ENCODE measurements at places on chromosomes 2 and 18. TPM values are rescaled to one million over a fixed set of nuclear protein-coding genes. Genes with fewer than 3 reads are reported as not detected.

DNA sequence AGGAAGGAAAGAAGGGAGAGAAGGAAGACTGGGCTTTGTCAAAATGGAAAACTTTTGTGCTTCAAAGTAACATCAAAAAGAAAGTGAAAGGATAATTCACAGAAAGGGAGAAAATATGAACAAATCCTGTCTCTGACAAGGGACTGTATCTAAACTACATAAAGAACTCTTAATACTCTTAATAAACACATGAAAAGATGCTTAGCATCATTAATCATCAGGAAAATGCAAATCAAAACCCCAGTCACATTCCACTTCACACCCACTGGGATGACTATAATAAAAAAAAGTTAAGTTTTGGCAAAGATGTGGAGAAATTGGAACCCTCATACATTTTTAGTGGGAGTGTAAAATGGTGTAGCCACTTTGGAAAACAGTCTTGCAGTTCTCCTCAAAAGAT lies 11.8 kb upstream of the ZFP36L2 start:
- H3K4me1 ChIP-seq, result peaks cover 8% of the 10 kb centered on the region
- H3K36me3 ChIP-seq, result peaks cover 7% of the 10 kb centered on the region
- no peak overlapping the region for H3K27ac ChIP-seq
- no peak for DNase-seq
- no peak overlapping the region for H3K4me3 ChIP-seq

GRCh38 chr2:32860385-32860784 lies 86.4 kb upstream of the LTBP1 start:
- peaks cover 12% of the 10 kb centered on the region for H3K27me3 ChIP-seq
- no peak for DNase-seq
- no peak overlapping the region for H3K27ac ChIP-seq

- no peak for DNase-seq
- no peak overlapping the region for H3K27ac ChIP-seq
- H3K4me1 ChIP-seq, result peaks cover 7% of the 10 kb centered on the region
- no peak overlapping the region for H3K4me3 ChIP-seq
- peaks cover 9% of the 10 kb centered on the region for H3K27me3 ChIP-seq
- no peaks in the 10 kb centered on the region for H3K36me3 ChIP-seq
Observed at GRCh38 chr2:26507088-26507487, 29.2 kb upstream of the OTOF start.

- H3K4me3 ChIP-seq, result no peak overlapping the region
- H3K36me3 ChIP-seq, result no peaks in the 10 kb centered on the region
- H3K27ac ChIP-seq, result no peak overlapping the region
- H3K27me3 ChIP-seq, result no peaks in the 10 kb centered on the region
- DNase-seq, result no peak
Observed at GRCh38 chr2:214550786-214551185, 139.9 kb downstream of the VWC2L start.

GRCh38 chr18:62583376-62583775 lies 60.6 kb downstream of the ZCCHC2 start:
- H3K27ac ChIP-seq, result peak overlapping the region; percentile 4
- no peak overlapping the region for H3K4me3 ChIP-seq
- H3K36me3 ChIP-seq, result peaks cover 47% of the 10 kb centered on the region
- peaks cover 48% of the 10 kb centered on the region for H3K4me1 ChIP-seq
- no peak for DNase-seq

- no peak for DNase-seq
- no peak overlapping the region for H3K27ac ChIP-seq
- no peaks in the 10 kb centered on the region for H3K27me3 ChIP-seq
- no peak overlapping the region for H3K4me3 ChIP-seq
- H3K4me1 ChIP-seq, result peaks cover 8% of the 10 kb centered on the region
Observed at GRCh38 chr18:36811430-36811829, 17.4 kb downstream of the TPGS2 start.

- H3K36me3 ChIP-seq, result no peaks in the 10 kb centered on the region
- DNase-seq, result no peak
- peaks cover 4% of the 10 kb centered on the region for H3K27me3 ChIP-seq
- H3K4me1 ChIP-seq, result peaks cover 2% of the 10 kb centered on the region
- H3K4me3 ChIP-seq, result no peak overlapping the region
Observed at GRCh38 chr2:232888839-232889529, 18.9 kb downstream of the SNORC start.

DNA sequence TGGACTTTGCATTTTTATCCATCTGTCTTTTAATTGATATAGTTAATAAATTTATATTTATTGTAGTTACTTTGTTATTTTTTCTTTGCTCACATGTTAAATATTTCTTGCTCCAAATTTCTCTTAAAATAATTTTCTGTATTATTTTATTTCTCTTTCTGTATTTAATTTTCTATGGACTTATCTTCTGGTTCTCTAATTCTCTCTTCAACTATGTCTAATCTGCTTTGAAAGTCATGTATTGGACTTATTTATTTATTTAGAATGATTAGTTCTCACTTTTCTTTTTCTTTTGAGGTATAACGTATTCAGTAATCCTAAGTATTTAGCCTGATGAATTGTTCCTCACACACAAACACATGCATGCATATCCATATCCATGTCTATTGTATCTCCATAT lies 53.1 kb downstream of the ASB1 start:
- no peak overlapping the region for H3K4me3 ChIP-seq
- DNase-seq, result no peak
- peaks cover 2% of the 10 kb centered on the region for H3K27me3 ChIP-seq
- H3K27ac ChIP-seq, result no peak overlapping the region
- H3K4me1 ChIP-seq, result no peaks in the 10 kb centered on the region

GRCh38 chr18:52334896-52335295 lies 5.1 kb upstream of the DCC start:
- no peaks in the 10 kb centered on the region for H3K36me3 ChIP-seq
- H3K27me3 ChIP-seq, result peaks cover 4% of the 10 kb centered on the region
- H3K27ac ChIP-seq, result no peak overlapping the region

GRCh38 chr18:43277164-43277600 lies at the start of gene SYT4:
TSS of gene SYT4 (minus strand) at chr18:43277490. CDS start at chr18:43277281, 209 bp downstream.
- H3K4me3 ChIP-seq, result no peak within 1 kb of the TSS
- peaks cover 5% of the 10 kb centered on the region for H3K27me3 ChIP-seq
- no peaks in the 10 kb centered on the region for H3K4me1 ChIP-seq
- H3K27ac ChIP-seq, result no peak within 1 kb of the TSS
- H3K36me3 ChIP-seq, result no peaks in the 10 kb centered on the region

GRCh38 chr2:104472076-104472475 lies 381.8 kb upstream of the POU3F3 start:
- no peak overlapping the region for H3K4me3 ChIP-seq
- DNase-seq, result no peak
- H3K27me3 ChIP-seq, result no peaks in the 10 kb centered on the region
- no peaks in the 10 kb centered on the region for H3K36me3 ChIP-seq
- H3K27ac ChIP-seq, result no peak overlapping the region
- no peaks in the 10 kb centered on the region for H3K4me1 ChIP-seq

DNA sequence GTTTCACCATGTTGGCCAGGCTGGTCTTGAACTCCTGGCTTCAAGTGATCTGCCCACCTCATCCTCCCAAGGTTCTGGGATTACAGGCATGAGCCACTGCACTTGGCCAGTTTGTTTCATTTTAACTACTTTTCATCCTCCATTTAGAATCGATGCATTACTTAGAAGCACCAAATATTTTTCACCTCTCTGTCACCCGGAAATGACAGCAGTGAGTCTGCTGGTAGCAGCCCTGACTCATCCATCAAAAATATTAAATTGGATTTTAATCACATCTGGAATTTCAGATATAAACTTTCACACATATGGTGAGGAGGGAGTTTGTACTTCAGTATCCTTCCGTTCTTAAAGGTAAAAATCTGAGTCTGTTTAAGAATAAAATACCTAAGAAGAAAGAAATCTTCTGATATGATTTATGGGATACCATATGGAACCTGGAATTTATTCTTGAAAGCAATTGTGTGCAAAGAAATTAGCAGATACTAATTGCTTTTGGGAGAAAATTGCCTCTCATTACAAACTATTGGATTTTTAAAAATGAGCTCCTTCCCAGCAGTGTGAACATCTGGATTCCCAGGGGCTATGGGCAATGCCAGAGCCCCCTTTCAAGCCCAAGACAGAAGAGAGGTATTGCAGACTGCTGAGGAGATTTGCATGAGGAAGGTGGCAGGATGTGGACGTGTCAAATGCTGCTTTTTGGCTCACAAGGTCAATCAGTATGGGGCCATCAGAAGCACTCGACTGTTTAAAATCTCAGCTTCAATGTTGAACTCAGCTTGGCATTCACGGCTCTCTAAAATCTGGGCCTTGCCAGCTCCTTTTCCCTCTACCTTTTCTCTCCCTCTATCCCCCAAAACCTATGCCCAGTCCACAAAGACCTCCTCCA lies 279.5 kb upstream of the SIX2 start:
- no peaks in the 10 kb centered on the region for H3K36me3 ChIP-seq
- H3K4me1 ChIP-seq, result no peaks in the 10 kb centered on the region
- no peak overlapping the region for H3K4me3 ChIP-seq
- no peak for DNase-seq

DNA sequence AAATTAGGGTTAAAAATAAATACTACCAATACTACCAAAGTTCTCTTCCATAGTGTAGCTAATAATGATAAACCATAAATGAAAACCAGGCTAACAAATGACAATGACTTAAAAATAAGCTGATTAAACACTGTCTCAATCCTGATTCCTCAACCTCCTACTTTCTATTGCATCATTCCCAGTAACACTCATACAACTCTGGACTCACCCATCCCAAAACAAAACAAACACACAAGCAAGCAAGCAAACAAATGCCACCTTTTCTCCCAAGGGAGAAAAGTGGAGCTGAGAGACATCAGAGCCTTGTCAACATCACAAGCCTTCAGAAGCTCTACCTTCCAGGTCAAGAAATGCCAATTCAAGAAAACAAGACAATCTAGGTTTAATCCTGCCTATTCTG lies 620.7 kb downstream of the NYAP2 start:
- no peak overlapping the region for H3K27ac ChIP-seq
- DNase-seq, result no peak
- no peaks in the 10 kb centered on the region for H3K4me1 ChIP-seq
- H3K27me3 ChIP-seq, result no peaks in the 10 kb centered on the region

- H3K4me1 ChIP-seq, result no peaks in the 10 kb centered on the region
- H3K36me3 ChIP-seq, result no peaks in the 10 kb centered on the region
- H3K27ac ChIP-seq, result no peak overlapping the region
- H3K27me3 ChIP-seq, result peaks cover 2% of the 10 kb centered on the region
Observed at GRCh38 chr2:169129703-169130243, 60.4 kb downstream of the DHRS9 start.

DNA sequence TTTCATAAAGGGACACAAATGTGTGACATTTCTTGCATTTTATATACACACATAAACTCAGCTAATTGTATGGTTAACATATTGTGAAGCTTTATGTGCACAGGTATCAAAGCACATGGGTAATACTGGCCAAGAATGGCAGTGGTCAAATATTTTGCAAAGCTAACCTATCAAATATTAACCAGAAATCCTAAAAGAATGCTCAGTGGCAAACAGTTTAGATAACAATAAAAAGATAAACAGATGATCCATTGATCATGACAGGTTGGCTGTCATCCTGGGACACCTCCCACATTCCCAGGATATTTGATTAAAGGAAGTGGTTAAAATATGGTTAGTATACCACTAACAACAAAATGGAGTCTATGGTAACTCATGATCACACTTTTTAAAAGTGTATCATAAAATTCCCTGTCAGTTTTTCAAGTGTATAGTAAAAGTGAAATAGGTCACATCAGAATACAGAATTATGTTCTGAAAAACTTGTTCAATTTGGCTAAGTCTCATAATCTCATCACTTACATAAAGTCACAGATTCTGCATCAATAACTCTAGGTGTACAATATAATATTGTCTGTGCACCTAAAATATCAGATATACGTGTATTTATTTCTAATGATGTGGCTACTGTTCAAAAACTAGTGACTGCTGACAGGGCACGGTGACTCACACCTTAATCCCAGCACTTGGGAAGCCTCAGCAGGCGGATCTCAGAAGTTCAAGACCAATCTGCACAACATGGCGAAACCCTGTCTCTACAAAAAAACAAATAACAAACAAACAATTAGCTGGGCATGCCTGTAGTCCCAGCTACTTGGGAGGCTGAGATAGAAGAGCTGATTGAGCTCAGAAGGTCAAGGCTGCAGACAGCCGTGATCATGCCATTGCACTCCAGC lies 48.9 kb downstream of the CDH2 start:
- H3K36me3 ChIP-seq, result no peaks in the 10 kb centered on the region
- DNase-seq, result no peak
- H3K27me3 ChIP-seq, result no peaks in the 10 kb centered on the region
- H3K4me1 ChIP-seq, result no peaks in the 10 kb centered on the region

- peaks cover 49% of the 10 kb centered on the region for H3K4me1 ChIP-seq
- H3K36me3 ChIP-seq, result peaks cover 16% of the 10 kb centered on the region
- peak overlapping the region; percentile 20 for H3K4me3 ChIP-seq
- no peak for DNase-seq
- peak overlapping the region; percentile 53 for H3K27ac ChIP-seq
Observed at GRCh38 chr2:42099438-42100173, 51.8 kb downstream of the PKDCC start.

GRCh38 chr2:52017646-52018235 lies 985.8 kb upstream of the NRXN1 start:
- no peak overlapping the region for H3K27ac ChIP-seq
- H3K4me3 ChIP-seq, result no peak overlapping the region
- no peaks in the 10 kb centered on the region for H3K27me3 ChIP-seq
- H3K4me1 ChIP-seq, result no peaks in the 10 kb centered on the region

GRCh38 chr2:88885679-88886416 lies 194.4 kb downstream of the RPIA start:
- DNase-seq, result no peak
- peaks cover 24% of the 10 kb centered on the region for H3K27me3 ChIP-seq
- H3K4me3 ChIP-seq, result no peak overlapping the region
- no peaks in the 10 kb centered on the region for H3K36me3 ChIP-seq

Gene LRPPRC
- 62.1 TPM for total RNA-seq

Gene SLC5A7
- total RNA-seq, result not detected

Gene ZNF24
- 55.2 TPM for total RNA-seq

Gene COLEC11
- total RNA-seq, result not detected

Gene ZNF521
- not detected for total RNA-seq

Gene SDC1
- 0.33 TPM for total RNA-seq

Gene SIGLEC15
- total RNA-seq, result not detected

Gene SP100
- total RNA-seq, result 351 TPM

Gene CD207
- total RNA-seq, result not detected
